Stimulated activated CD4-positive, alpha-beta T cell treated with anti-CD3 and anti-CD28 coated beads, Interleukin-1b, Interleukin-23, amount 100 ng/mL, for 24 hours (primary cell): ENCODE measurements at places on chromosomes 4 and X.

GRCh38 chrX:67044029-67044653 lies 405.3 kb upstream of the EDA2R start:
- DNase-seq = no peak

DNA sequence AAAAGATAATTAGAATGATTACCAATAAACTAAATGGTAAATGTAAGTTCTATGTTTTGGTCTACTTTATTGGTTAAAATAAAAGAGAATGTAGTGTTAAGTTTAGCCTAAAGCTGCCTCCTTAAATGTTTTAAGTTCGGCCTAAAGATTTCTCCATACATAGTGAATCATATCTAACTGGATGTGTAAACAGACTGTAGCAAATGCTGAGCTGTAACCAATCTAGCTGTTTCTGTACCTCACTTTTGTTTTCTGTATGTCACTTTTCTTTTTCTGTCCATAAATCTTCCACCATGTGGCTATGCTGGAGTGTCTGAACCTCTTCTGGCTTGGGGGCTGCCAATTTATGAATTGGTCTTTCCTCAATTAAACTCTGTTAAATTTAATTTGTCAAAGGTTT lies 121.2 kb downstream of the TBCK start:
- DNase-seq = no peak

DNA sequence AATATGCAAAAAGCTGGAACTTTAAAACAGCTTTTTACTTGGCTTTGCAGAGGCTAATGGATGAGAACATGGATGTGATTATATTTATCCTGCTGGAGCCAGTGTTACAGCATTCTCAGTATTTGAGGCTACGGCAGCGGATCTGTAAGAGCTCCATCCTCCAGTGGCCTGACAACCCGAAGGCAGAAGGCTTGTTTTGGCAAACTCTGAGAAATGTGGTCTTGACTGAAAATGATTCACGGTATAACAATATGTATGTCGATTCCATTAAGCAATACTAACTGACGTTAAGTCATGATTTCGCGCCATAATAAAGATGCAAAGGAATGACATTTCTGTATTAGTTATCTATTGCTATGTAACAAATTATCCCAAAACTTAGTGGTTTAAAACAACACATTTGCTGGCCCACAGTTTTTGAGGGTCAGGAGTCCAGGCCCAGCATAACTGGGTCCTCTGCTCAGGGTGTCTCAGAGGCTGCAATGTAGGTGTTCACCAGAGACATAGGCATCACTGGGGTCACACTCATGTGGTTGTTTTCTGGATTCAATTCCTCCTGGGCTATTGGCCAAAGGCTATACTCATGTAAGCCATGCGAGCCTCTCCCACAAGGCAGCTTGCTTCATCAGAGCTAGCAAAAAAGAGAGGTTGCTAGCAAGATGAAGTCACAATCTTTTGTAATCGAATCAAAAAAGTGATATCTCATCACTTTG lies 15.6 kb downstream of the TLR8 start:
- DNase-seq = no peak

DNA sequence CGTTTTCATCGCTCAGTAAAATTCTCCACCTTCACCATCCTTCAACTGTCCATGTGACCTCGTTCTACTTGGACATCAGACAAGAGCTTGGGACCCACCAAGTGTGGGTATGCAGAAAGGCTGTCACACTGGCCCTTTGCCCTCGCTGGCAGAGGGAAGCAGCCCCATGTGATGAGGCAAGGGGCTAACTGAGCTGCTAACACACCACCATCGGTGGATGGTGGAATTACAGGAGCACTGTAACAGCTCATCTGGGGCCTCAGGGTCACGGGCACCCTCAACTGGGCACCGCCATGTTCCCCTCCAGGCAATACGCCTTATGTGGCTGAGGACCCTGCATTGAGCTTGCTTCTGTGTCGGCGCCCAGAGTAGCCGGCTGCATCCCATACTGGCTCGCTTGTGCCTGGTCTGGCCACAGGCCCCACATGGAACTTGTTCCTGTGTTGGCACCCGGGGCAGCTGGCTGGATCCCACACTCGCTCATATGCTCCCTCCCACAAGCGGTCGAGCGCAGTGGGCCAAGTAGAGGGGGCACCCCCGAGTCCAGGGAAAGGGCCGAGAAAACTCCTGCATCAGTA lies 109.5 kb downstream of the TAB3 start:
- no peak for DNase-seq

DNA sequence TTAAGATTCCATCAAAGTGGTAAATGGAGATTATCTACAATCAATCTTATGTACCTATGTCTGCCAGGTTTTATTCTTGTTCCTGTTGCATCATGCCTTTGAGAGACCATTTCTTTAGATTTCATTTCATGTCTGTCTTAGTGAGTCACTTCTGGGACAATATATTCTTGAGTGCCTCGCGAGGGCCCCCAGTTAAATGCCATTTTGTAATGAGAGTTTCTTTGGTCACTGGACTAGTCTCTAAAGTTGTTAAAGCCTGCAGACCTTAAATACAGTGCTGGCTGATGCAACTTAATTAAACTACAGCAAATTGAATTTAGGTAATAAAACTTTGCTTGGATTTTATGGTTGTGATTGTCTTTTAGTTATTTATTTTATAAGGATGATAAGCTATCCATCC lies 87.2 kb upstream of the PITX2 start:
- no peak for DNase-seq

DNA sequence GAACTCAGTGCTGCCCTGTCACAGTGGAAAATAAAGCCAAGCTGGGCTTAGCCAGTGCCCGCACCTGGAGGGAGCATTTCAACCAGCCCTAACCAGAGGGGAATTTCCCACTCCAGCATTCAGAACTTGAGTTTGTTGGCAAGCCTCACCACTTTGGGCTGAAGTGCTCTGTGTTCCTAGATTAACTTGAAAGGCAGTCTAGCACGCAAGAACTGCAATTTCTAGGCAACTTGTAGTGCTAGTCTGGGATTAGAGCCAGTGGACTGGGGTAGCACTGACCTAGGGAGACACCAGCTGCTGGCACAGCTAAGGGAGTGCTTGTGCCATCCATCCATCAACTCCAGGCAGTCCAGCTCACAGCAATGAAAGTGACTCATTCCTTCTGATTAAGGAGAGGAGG lies 1060.6 kb upstream of the GRID2 start:
- DNase-seq = no peak

GRCh38 chr4:24419181-24420034 lies 164.9 kb downstream of the DHX15 start:
- peak; percentile 46 for DNase-seq

- no peak for DNase-seq
These were observed 8.0 kb downstream of the MAN2B2 start for GRCh38 chr4:6582889-6583490.

DNA sequence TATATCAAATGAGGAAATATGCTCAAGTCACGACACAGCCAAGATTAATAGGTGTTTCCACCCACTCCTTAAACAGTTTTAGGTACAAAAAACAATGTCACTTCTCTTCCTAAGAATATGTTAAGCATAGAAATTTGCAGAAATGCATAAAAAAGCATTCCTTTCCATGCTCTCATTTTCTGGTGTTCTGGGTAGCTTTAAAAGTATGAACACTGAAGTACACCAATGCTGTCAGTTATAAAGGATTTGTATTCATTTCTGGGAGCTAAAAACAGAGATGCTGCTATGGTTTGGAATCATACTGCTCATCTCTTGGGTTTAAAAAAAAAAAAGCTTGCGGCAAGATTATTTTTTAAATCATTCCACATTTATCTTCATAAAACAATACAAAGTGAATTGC lies 20.8 kb downstream of the SH3RF1 start:
- no peak for DNase-seq

DNA sequence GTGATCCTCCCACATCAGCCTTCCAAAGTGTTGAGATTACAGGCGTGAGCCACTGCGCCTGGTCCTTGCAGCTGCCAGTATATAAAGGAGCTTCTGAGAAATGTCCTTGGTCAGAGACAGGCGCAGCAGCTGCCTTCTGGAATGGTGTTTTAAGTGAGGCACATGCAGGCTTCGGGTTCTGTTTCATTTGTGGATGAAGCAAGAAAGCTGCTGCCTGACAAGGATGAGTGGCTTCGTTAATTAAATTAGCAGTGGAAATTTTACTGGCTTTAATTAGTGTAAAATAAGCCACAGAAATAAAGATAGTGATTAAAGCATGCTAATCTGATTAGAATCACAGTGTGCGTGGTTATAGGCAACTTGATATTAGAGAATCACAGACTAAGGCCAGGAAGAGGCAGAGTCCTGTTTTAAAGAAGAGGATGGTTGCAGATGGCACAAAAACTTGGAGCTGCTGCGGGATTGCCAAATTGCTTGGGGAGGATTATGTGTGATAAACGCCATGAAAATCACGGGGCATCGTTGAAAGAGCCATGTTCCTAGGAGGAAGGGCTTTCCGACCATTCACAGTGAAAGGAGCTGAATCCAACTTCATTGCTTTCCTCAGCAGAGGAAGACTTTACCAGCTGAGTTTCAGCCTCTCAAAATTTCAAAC lies 348.4 kb upstream of the FAT1 start:
- DNase-seq = no peak

- DNase-seq = no peak
These were observed 411.9 kb upstream of the EMCN start for GRCh38 chr4:100929758-100930157.

DNA sequence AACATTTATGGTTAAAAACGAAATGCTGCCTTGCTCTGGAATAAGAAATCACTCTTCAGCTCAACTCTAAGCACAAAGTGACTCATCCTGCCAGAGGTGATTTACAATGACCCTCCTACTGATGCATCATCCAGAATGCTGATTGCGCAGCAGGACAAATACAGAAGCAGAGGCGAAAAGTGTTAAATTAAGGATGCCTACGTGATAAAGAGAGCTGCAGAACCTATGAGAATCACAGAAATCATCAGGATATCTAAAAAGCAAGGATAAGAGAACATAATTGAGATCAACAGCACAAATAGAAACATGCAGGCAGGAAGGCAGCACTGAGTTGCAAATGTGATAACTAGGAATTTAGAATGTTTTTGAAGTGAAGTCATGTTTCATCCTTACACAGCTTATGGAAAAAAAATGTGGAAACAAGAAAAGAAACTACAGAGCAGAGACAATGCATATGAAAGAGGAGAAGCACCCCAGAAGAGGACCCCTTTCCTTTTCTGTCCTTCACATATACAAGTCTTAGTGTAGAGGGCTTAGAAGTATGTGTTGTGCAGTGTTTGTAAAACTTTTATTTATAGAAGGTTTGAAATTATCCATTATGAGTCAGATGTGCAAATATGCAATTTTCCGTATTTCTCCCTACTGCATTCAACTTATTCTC lies 188.4 kb downstream of the SLC7A11 start:
- DNase-seq = no peak
